Amygdala (tissue), 56 donors: ENCODE measurements at places on chromosomes 1 and 21.

GRCh38 chr1:236550961-236551851, 27.4 kb downstream of the LGALS8 start:
- DNase-seq = no peak

DNA sequence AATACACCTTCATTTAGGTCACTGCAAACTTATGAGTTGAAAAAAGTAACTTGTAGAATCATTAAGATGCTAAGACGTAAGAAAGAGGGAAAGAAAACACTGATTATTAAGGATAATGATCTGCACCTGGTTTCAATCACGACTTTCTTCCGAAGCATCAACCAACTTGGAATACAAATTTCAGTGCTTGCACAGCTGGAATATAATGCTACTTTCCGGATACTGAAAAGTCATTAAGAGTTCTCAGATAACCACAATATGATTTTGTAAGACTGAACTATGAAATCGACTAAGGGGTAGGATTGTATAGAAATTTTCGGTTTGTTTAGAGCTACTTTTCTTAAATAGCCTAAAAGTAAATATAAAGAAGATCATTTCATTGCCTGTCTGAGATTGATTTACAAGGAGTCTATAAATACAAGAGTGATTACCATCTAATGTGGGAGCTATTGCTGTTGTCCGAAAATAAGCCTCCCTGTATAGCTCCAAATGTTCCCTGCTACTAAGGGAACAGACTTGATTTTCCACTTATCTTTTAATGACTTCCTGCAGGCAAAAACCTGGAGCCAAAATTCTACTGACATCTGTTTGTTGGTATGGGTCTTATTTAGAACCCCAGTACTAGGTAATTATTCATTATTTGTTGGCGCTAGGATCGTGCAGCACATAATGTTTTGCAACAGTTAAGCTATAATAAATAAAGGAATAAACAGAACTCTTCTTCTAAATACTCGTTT, 673.3 kb downstream of the KCNT2 start:
- no peak for DNase-seq

DNA sequence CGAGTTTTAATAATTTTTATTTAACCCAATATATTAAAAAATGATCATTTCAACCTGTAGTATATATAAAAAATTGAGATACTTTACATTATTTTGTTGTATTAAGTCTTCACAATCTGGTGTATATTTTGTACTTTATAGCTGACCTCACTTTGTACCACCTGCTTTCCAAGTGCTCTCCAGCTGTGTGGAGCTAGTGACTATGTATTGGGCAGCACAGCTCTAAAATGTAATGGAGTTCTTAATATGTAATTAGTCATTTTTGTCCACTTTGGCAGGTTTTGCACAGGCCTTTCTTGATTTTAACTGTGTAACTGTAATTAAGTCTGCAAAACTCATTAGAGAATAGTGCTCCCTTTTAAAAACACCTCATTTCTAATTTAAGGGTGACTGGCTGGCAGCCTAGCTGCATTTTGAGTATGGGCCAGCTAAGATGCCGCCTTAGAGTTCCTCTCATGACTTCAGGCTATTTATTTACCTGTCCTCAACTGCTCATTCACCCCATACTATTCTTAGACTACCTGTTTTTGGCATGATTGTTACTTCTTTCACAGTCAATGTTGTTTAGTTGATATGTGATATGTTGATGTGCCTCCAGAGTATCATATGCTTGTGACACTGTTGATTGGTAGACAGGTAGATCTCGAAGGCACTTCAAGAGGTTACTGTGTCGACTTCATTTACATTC, 43.2 kb downstream of the ZYG11B start:
- DNase-seq = no peak

- no peak for DNase-seq
Observed at GRCh38 chr1:47662068-47662467, 224.2 kb downstream of the FOXD2 start.

GRCh38 chr1:233390842-233391737, 63.6 kb downstream of the MAP3K21 start:
- DNase-seq = no peak

DNA sequence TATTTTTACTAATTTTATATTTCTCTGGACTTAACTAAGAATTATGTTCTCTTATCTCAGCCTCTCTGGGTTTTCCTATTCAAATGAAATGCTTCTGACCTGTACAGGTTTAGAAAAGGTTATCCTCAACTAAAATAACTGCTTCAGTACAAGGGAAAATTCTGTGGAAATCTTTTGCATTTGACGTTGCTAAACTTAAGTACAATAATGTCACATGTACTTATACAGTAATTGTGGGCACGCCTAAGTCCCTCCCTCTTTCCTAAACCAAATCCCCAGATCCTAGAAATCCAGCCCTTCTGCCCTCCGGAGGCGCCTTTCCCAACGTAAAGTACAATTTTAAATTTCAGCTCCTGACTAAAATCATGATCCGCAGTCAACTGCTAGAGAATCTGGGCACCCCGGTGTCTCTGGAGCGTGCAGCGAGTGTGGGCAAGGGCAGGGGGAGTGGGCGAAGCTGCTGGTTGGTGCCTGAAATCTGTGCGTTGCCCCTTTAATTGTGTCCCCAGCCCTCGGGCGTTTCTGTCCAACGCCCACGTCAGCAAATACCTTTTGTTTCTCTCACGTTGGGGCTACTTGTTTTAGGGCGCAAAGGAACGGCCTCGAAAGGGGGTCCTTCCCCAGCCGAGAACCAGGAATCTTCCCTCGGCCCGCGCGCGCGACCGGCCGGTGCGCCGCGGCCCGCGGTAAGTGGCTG, at the start of gene ZBTB8A:
ZBTB8A (plus strand) TSS at position 541 of the 697 bp plus-strand sequence. CDS start 53,505 bp downstream, outside the sequence.
- no peak for DNase-seq

DNA sequence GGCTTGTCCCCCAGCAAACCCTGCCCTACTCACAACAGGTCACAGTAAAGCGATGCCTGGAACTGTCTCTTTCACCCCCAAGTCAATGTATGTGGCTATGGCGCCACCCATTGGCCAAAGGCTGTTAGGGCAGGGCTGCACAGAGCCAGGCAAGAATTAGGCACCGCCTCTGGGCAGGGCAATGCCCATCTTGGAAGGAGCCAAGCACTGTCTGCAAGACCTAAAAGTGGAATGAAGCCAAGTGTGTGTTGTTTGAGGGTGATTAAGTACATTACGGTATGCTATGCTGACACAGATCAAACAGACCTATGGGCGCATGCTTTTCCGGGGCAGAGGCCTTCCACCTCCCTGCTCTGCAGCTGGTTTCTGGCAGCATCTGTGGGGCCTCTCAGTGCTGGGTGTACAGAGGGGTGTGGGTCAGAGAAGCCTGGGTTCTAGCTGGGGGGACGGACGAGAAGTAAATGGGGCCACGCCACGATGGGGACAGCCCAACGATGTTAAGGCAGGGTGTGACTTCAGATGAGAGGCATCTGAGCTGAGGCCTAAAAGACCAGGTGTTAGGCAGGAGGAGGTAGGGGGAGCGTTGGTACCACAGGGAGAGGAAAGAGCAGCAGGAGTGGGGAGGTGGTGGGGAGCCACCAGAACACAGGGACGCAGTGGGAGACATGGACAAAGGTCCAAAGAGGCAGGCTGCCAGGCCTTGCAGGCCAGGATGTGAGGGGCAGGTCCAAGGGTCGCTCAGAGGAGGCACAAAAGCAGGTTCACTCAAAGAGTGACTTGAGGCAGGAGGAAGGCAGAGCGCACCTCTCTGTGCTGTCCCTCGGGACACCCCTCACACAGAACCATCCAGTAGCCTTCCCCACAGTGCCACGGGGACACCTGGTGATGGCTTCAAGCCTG, 49.8 kb downstream of the ACOT7 start:
- no peak for DNase-seq

DNA sequence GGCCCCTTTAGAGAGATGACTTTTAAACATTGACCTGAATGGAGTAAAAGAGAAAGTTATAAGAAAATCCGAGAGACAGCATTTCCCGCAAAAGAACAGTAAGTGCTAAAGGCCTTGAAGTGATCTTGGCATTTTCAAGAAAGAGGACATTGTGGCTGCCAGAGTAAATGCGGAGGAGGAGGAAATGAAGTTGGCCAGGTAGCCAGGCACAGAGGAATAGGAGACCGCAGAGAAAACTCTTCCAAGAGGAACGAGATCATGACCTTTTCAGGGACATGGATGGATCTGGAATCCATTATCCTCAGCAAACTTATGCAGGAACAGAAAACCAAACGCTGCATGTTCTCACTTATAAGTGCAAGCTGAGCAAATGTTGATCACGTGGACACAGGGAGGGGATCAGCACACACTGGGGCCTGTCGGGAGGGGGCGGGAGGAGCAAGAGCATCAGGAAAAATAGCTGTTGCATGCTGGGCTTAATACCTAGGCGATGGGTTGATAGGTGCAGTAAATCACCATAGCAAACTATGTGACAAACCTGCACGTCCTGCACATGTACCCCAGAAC, 49.7 kb downstream of the EEIG2 start:
- DNase-seq = no peak

DNA sequence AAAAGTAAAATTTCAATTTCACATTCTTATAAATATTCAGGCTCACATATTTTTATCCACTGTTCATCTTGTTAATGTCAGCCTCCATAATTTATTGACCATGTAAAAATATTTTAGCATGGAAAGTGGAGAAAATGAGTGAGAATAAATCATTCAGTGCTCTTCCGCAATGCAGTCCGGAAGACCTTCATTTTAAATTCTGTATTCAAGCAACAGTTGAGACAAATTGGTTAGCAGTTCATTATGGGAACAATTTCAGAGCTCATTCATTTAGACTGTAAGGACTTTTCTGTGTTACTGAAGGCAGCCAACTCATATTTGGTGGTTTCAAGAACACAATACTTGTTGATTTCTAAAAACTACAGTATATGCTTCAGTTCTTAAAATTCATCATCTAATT, 97.8 kb downstream of the TYW3 start:
- DNase-seq = no peak

DNA sequence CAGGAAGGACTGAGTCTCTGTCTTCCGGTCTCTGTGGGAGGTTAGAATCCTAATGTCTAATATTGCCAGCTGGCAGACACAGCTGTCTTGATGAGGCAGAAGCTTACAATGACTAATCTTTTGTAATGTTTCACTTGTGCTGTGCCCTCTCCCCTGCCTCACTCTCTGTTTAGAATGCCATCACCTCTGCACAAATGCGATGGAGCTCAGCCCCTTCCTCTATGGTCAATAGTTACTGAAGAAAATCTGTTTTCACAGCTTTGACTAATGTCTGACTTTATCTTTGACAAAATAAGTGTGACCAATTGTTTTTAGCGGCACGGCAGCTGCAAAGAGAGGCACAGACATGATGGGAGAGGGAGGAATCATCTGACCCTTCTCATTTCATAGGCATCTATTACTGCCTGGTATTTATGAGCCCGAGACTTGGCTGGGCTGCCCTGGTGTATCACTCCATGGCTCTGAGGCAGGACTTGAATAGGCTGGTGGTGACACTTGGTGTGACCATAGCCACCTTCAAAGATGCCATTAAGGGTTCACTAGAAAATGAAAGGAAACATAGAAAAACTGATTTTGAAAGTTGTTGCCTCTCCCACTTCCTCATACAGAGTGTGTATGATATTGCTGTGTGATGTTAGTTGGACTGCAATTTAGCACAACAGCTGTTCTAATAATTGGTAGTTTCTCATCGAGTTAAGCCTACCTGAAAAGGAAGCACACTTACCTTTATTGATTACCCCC, 163.2 kb upstream of the NBPF11 start:
- DNase-seq = no peak

DNA sequence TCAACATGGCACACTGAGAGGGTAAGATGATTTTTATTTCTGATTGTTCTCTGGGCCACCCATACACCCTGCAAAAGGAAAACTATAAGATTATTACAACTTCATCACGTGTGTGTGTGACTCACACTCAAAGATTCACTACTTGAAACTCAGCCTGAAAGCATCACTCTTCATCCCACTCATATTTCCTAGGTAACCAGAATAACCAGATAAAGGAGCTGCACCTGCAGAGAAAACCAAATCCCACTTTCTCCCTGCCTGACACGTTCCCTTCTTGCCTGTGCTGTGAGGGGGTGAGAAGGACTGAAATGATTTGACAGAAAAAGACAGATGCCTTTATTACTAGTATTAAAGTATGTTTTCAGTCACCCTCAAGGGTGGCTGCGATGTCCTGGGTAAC, 131.6 kb downstream of the TGFBR3 start:
- no peak for DNase-seq

DNA sequence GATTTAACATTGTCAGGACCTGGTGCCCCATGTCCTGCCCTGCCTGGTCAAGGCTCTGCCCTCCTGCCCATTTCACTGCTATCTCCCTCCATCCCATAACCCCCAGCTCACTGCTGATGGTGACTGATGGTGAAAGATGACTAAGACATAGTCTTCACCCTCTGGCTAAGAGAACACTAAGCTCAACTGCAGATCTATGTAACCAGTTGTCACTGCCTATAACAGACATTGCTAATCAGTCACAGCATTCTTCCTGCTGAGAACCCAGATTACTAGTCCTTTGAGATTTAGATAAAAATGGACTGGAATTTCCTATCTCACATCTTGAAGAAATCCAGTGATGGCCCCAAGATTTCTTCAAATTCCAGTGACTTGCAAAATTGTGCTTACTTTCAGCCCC, 8.0 kb upstream of the ZNF362 start:
- no peak for DNase-seq

GRCh38 chr1:27053977-27054753, 41.5 kb upstream of the TENT5B start:
- DNase-seq = no peak

- DNase-seq = peak; percentile 34
Observed at GRCh38 chr1:30743584-30744059, 14.0 kb downstream of the LAPTM5 start.

DNA sequence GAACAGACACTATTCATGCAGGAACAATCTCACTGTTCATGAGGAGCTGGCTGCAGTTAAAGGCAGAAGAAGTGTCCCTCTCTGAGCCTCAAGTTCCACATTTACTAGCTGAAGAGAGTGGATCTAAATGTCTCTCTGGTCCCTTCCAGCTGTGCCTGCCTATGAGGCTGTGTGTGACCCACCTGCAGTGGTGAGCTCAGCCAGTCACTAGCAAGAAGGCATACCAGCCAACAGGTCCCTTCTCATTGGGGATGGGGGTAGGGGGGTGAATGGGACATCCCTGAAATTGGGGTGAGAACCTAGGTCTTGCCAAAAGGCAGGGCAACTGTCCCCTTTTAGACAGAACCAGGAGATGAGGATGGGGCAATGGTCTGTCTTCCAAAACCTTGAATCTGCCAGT, 13.6 kb downstream of the RD3 start:
- DNase-seq = no peak

GRCh38 chr1:242747233-242747632, 222.7 kb upstream of the PLD5 start:
- DNase-seq = no peak

DNA sequence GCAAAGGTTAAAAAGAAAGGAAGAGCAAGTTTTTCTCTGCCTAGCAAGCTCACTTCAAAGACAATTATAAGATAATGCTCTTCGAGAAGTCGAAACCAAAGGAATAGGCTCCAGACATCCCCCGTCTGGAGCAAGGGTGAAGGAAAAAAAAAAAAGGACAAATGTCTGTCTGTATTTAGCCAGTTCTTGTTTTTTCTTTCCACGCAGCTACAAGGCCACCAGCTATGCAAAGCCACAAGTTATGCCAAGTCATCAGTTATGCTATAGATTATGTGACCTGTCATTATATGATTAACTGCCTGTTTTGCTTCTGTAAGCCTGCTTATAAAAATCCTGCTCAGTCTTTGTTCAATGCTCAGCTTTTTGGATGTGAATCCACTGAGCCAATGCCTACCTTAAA, 2.4 kb upstream of the THEM5 start:
- DNase-seq = no peak
